ENCODE measurements at places on chromosomes 5 and 9. TPM values are rescaled to one million over a fixed set of nuclear protein-coding genes. Genes with fewer than 3 reads are reported as not detected.

Gene EMB
- polyA plus RNA-seq = 164 TPM

Gene GABBR2
- polyA plus RNA-seq = not detected

Gene TSSK1B
- not detected for polyA plus RNA-seq

DNA sequence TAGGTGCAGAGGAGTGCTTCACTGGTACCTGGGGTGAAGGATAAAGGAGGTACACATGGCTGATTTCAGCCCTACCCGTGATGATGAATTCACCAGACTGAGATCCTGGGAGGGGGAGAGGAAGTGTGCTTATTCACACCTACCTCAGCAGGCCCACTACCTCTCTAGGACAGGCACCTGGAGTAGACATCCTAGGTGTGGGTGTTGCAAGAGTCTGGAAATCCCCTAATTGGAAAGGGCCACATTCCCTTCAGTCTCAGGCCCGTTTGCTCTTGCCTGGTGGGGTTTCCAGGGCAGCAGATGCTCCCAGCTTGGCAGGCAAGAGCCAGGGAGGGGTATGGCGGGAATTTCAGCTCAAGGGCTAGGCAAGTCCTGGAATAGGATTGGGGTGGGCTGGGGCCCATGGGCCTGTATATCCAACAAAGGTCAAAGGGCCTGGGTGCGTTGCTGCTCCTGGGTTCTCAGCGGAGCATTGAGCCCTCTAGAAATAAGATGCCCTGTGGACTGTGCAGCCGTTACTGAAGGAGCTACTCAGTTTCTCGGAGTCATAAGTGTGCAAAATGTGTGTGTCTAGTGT is 5.8 kb upstream of the CCL21 start:
- no peak for DNase-seq

GRCh38 chr9:101626295-101626694 is 31.5 kb upstream of the PPP3R2 start:
- DNase-seq = no peak

DNA sequence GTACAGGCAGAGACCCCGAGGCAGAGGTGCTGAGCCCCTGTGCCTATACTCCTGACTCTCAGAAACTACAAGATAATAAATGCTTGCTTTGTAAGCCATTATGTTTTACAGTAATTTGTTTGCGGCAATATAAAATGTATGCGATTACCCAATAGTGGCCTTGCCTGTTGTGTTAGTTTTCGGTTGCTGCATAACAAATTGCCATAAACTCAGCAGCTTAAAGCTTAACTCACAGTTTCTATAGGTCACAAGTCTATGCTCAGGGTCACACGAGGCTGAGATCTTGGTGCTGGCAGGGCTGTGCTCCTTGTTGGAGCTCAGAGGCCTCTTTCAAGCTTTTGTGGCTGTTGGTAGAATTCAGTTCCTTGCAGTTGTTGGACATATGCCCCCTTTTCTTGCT is 114.8 kb downstream of the COL23A1 start:
- DNase-seq = no peak

All from immature natural killer cell (primary cell).